Panc1 (cell line): ENCODE measurements at places on chromosomes 16 and 17.

- DNase-seq, result no peak
Observed at GRCh38 chr17:69696650-69697049, 282.2 kb downstream of the MAP2K6 start.

DNA sequence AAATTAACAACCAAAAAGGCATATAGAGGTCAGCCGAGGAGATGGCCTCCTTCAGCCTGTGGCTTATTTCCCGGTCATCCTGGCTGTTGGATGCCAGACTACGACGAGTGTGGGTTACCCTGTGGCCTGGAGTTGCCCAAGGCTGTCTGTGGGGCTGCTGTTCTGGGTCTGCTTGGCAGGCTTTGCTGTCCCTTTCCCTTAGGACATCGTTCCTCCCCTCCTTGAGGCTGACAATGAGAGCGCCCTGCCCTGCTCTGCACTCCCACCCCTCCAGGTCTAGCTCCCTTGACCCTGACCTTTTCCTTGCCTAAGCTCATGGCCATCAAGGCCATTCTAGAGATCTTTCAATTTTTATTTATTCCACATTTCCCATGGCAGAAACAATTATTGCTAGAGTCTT is 1.9 kb upstream of the CBFB start:
- DNase-seq, result no peak

- DNase-seq, result no peak
Observed at GRCh38 chr16:22353191-22353919, 21.1 kb downstream of the CDR2 start.

- DNase-seq, result no peak
Observed at GRCh38 chr16:89887243-89887642, 13.9 kb downstream of the TCF25 start.

DNA sequence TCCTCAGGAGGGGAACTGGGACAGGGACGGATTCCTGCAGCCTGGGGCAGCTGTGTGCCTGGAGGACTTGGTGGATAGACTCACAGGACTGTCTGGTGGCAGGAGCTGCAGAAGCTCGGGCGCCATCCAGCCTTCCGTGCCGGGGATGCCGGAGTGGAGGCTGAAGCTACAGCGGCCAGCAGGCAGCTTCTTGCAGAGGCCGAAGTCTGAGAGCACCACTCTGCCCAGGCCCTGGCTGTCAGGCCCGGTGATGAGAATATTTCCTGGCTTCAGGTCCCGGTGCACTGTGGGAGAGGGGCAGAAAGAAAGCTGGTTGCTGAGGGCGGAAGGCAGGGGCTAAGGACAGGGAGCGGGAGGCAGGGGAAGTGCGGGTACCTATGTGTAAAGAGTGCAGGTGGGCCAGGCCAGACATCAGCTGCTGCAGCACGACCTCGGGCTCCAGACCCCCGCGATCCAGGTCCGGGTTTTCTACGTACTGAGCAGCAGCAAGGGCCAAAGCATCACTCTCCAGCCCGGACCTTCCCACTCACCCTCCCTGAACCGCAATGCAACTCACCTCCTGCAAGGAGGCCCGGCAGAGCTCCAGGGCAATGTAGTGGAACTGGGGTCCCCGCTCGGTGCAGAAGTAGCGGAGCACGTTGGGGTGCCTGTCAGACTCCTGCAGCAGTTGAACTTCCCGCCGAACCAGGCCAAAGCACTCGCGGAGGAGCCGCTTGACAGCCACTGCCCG is 16.1 kb downstream of the PLK1 start:
- no peak for DNase-seq

DNA sequence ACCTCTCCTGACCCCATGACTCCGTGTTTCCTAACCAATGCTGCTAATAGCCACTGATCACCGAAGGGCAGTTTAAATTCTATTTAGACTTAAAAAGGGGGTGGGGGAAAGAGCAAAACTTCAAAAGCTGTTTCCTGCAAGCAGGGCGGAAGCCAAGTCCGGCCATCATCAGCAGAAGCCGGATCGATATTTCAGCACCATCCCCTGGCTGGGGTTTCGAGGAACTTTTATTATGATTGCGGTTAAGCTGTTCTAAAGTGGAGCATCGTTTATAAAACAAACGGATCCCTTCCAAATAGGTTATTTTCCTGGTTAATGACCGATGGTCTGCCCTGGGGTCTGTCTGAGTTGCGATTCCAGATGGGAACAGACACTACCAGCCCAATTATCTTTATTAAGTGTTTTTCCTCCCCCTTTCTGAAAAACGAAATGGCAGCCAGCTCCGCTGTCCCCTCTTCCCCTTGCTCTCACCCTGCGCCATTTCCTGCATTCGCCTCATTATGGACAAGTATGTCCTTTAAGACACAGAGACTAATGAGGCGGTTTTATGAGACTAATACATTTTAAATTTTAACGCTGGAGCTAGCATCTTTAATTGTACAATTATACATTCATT is 76.1 kb upstream of the IRX3 start:
- no peak for DNase-seq
